ENCODE measurements at places on chromosomes 7 and 10.

DNA sequence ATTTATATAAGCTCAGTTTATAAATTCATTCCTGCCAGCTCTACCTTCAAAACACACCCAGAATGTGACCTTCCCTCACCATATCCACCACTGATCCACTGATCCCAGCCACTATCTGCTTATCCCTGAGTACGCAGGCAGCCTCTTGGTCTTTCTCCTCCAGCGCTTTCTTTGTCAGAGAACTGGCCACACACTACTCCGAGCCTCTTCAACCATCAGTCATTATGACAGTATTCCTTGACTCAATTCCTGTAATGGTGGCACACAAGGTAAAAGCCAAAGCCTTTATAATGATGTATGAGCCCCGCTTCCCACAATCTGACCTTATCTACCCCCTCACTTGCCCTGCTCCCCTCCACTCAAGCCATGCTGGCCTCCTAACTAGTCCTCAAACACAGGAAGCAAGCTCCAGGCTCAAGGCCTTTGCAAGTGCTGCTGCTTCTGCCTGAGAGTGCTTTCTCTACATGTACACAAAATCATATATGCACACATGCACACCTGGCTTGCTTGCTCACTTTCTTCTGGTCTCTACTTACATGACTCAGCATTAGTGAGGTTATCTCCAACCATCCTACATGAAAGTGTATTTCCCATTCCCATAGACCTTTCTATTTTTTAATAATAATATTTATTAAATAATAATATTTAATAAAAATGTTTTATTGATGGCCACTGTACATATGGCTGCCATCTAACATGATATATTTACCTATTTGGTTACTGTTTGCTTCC lies 150.4 kb upstream of the FEZF1 start:
- DNase-seq = no peak

DNA sequence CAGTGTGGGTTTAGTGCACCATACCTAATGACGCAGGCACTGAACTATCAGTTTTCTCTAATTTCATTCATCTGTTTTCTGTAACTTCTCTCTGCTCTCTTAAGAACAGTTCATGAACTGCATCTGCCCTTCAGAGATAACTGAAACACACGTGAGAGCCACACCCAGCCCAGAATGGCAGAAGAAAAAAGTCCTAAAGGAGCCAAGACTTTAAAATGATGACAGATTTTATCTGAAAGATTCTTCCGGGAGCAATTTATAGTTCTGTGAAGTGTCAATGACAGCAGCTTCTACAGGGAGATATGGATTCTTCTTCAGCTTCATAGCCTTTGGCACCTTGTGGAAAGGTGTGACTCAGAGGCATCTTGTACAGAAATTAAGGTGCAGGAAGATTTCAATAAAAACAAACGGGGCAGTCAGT lies 211.5 kb upstream of the SLC26A5 start:
- DNase-seq = no peak

DNA sequence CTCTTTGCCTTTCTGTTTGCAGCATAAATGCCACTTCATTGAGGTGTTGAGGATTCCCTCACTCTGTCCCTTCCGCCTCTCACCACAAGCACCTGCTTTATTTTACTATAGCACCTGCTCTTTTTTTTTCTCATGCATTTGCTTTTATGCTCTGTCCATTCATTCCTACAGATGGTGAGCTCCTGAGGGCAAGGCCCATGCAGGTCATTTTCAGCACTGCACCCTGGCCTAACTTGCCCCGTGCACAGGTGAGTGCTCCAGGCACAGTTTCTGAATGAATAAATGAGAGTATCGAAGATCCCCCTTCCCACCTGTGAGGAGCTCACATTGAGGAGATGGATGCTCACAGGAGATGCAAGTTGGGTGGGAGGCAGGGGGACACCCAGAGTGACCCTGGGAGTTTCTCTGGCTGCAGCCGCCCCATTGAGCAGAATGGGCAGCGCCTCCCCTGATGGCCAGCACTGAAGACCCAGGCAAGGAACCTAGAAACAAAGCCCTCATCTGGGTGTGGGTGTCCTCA lies 1.2 kb upstream of the AKR1E2 start:
- DNase-seq = no peak

GRCh38 chr7:92657391-92657790 lies 67.2 kb upstream of the FAM133B start:
- no peak for DNase-seq
